ENCODE measurements at places on chromosomes 16 and 17. TPM values are rescaled to one million over a fixed set of nuclear protein-coding genes. Genes with fewer than 3 reads are reported as not detected.

TBC1D3H gene
- total RNA-seq = not detected

KRT12 gene
- not detected for total RNA-seq

CASKIN1 gene
- total RNA-seq = 0.14 TPM

CIAO2B gene
- 121 TPM for total RNA-seq

CLDN6 gene
- total RNA-seq = not detected

CALB2 gene
- total RNA-seq = not detected

TMEM100 gene
- total RNA-seq = 0.43 TPM

SLC16A11 gene
- total RNA-seq = not detected

KRTAP4-9 gene
- total RNA-seq = not detected

HAS3 gene
- total RNA-seq = 1.9 TPM

DNA sequence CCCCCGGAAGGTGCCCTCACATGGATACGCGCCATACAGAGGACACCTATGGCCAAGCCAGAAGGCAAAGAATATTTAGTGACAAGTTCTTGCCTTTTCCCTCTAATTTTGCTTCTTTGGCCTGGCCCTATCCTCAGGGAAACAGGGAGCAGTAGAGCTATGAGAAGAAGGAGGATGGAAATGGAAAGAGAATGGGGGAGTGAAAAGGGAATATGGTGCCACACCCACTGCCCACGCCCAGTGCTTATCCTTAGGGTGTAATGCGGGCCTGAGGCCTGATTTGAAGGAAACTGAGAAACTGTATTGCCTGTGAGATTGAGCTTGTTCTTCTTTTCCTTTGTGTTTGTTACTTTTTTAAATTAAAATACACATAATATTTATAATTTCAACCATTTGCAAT, 255.1 kb downstream of the HS3ST3A1 start:
- DNase-seq = no peak

DNA sequence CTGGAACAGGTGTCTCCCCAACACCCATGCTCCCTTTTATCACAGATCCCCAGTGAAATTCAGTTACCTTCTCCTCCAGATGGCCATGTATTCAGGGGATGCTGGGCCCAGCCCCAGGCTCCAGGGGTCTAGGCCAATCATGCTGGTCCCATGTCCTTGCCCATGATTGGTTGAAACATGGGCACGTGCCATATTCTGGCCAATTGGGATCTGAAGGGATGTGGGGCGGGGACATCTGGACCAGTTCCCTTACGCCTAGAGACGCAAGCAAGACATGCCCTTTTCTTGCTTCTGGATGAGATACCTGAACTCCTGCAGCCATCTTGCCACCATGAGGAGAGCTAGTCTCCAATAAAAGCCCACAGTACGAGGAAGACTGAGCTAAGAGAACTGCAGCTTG, 31.0 kb upstream of the ST6GALNAC1 start:
- DNase-seq = no peak

GRCh38 chr16:29310852-29311314, 95.6 kb downstream of the NPIPB11 start:
- no peak for DNase-seq

DNA sequence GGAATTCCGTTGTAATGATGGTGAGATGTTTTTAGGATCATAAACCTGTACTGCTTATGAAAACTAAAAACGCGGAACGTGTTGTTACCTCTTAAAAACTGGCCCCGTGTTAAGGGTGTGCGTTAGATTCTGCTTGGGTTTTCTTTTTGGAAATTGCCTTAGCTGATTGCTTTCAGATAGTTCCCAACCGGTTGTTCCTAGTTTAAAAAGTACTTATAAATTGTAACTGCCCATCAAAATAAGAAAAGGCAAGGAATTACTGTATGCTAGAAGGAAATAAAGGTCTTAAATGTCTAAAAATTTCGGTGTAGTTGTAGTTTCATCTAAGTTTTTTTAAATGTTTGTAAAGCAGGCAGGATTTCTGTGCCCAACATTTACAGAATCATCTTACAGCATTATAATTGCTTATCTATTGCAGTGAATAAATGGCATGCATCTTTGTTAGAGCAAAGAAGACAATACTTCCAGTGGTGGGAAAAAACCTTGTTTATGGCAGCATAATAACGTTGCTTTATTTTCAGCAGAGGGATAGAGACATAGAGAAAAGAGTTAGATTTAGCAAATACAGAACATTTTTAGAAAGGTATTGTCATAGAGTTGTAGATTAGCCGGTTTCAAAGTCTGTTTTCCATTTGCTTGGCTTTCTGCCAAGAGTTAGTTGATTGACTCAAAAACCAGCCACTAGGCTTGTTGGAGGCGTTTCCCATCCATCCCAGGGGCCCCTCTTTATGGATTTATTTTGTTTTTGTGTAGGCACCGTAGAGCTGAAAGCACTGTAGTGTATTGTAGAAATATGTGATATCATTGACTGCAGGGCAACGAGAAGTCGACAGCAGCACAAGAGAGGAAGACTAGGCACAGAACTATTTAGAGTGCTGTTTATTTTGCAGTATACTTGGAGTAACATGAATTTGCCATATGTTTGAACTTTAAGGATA, 1.7 kb downstream of the PPM1D start:
- peak; percentile 85 for DNase-seq

DNA sequence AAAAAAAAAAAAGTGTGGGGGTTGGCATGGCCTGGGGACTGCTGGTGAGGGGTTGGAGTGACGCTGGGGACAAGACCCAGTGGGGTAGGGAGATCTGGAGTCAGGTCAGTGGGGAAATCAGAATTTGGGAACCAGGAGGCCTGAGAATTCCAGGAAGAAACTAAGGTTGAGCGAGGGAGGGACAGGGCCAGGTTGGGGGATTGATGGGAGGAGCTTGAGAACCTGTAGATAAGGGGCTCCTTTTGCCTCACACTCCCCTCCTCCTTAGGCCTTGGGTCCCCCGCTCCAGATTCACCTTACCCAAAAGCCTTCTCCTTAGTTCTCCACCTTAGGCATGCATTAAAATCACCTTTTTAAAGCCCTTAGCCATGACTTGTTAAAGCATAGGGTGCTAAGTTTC, 8.3 kb upstream of the PYDC1 start:
- no peak for DNase-seq

GRCh38 chr16:52193441-52193840, 353.5 kb downstream of the TOX3 start:
- no peak for DNase-seq

GRCh38 chr17:2090804-2091534, 36.1 kb downstream of the HIC1 start:
- DNase-seq = no peak

DNA sequence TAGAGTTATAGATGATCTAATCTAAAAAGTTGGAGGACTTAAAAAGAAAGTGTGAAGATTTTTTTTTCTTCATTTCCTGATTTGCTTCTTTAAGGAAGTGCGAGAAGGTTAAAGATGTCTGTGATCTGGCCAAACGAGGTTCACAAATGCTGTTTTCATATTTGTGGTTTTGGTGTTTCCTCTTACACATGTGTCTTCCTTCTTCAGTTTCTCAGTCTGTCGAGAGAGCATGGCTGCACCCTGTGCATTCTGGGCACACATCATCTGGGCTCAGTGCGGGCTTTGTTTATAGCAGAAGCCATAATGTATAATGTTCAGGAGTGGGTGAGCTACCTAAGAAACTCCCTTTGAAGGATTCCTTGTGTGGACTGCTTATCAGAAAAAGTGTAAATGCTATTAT, 260.4 kb upstream of the TBX2 start:
- DNase-seq = no peak

- DNase-seq = no peak
These were observed at the start of gene KRTAP1-4 for GRCh38 chr17:41029633-41030245. TSS of gene KRTAP1-4 (minus strand) at chr17:41030195. CDS start at chr17:41030078, 117 bp downstream.
